ENCODE measurements at places on chromosomes 2 and 18.

DNA sequence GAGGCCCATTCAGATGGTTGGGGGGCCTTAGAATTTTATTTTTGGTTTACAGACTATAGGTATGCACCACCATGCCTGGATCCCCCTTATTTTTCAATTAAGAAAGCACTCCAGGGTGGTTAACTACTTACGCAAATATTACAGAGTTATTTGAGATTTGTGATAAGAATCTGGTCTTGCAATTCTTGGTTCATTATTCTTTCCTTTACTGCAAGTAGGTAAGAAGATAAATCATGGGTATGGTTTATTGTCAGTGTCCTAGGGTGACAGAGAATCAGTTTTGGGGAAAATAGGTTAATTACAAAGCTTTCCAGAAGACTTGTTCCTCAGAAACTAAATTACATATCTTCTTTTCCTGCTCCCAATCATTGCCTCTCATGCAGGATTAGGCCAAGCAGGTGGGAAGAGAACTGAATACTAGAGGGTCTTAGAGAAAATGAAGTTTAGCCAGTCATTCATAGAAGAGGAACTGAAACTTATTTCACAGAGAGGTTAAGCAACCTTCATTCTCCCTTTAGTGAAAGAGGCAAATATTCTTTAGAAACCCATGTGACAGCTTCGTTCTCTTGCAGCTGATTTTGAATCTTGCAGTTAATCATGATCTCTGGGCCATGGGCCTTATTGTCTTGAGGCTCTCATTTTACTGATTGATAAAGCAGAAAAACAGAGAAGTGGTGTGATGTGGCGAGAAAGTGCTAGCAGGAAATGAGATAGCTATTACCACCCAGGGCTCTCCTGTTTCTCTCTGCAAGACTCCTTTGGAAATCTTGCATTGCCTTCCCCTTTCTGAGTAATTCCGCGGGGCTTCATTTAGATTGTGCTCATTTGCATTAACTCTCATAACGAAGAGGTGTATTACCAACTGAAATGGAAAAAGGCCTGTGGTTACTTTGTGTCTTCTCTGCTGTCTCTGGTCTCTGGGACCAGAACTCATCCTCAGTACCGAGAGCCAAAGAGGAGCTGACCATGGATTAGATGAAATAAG is 44.8 kb upstream of the ARHGAP25 start:
- DNase-seq: no peak

- no peak for DNase-seq
Measured at GRCh38 chr2:176677746-176678265, 408.6 kb downstream of the MTX2 start.

DNA sequence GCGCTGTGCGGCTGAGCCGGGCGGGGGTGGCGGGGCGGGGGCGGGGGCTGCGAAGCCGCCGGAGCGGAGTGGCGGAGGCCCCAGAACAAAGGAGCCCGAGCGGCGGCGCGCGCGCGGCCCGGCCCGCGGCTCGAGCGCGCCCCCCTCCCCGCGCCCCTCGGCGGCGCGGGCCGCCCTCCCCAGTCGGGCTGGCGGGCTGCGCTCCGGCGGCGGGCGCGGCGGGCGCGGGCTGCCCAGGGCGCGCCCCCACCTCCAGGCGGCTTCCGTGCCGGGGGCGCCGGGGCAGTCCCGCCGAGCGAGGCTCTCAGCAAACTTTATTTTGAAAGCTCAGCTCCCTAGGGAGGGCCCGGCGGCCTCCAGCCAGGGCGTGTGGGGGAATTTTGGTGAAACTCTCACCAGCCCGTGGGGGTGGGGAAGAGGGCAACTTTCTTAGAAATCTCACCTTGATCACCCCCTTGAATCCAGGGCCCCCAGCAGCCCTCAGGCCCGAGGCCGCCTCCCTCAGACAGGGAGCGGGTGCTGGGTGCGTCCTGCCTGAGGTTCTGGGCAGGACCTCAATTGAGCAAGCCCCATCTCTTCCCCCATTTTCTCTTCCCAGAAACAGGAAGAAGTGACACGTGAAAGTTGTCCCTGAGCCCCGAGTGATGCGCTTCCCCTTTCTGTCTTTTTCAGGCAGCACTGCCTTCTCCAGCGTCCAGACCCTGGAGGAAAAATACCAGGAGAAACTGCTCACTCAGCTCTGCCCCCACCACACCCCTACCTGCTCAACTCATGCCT is 786 bp downstream of the TET3 start:
- DNase-seq: peak; percentile 37

GRCh38 chr2:217204358-217204757 is 344.5 kb upstream of the TNP1 start:
- no peak for DNase-seq

DNA sequence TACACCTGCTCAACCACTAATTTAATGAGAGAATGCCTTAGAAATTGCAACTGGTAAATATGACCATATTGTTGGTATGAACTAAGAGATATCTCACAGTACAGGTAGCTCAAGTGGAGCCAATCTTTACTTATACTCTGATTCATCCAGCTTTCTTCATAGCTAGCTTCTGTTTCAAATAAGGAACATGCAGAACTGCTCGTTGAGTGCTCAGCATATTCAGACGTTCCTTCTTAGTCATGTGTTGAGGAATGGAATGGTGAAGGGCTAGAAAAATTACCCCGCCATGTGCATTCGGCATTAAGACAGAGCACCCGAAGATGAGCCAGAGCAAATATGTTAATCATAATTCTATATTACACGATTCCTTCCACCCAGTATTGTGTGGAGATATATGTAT is 144.0 kb upstream of the VRK2 start:
- no peak for DNase-seq

GRCh38 chr2:10208736-10209135 is 86.2 kb downstream of the RRM2 start:
- DNase-seq: no peak

GRCh38 chr2:236321415-236321814 is 57.2 kb upstream of the ASB18 start:
- DNase-seq: no peak

- DNase-seq: peak; percentile 37
Measured at GRCh38 chr18:62187543-62188510, 772 bp downstream of the RELCH start.

DNA sequence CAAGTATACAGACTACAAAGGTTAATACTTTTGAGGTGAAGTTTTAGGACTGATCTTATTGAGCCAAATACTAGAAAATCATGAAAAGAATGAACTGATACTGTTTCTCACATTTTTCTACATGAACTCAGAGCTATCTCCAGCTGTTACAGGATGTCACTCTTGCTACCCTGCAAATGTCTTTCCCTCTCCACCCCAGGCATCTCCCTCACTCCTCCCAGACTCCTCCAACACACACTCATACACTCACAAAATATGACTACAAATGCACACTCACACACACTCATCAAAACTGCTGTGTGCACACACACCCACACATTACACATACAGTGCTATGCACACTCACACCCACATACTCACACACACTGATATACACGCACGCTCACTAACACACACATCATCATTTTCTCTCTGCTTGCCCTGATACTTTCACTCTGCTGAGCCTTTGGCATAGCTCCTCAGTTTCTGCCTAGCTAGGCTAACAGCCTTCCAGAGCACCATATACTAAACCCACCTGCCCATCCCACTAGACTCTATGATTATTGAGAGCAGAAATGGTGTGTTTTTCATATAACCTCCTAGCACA is 273.3 kb downstream of the CD226 start:
- DNase-seq: no peak

DNA sequence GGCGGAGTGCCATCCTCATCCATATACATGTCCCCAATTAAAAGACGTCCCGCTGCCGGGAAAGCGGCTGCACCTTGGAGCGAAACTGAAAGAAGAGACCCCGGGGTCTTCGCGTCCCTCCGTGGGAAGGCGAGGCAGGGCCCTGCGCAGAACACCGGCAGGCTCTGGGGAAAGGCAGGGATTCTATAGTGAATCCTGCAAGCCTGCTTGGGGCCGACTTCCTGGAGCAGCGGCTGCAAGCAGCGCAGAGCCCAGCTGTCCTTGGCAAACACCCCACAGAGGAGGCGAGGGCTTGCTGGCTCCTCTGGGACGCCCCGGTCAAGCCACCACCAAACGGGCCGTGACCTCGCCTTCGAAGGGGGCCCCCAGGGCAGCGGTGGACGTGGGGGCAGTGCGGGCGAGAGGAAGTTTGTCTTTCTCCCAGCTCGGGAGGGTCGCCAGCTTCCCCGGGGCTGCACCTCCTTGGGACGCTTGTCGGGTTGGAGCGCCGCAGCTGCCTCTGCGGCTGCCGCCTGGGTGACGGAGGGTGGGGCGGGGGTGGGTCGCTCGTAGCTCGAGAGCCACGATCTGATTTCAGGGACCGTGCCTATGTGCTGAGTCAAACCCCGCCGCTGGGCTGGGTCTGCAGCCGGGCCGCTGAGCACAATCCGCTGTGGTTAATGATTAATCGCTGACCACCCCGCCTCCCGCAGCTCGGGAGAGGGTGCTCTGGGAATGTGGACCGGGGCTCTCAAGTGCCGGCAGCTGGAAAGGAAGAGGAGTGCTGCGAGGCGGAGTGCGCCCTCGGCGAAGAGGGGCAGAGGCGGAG is 486 bp upstream of the GPR39 start:
- peak; percentile 86 for DNase-seq

DNA sequence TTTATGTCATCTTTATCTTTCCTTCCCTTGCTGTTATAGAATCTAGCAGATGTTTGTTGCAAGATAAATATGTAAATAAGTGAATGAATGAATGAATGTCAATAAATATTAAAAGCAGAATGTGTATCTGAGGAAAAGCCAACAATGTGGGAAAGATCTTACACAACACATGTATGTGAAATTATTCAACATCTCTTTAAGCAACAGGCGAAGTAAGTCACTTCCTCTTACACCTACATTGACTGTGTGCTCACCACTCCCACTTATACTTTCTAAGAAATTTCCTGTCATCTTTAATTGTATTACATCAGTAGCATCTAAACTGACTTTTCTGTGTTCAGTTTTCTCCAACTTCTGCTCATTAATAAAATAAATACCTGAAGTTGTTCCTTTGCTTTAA is 43.0 kb downstream of the RAD51AP2 start:
- no peak for DNase-seq

DNA sequence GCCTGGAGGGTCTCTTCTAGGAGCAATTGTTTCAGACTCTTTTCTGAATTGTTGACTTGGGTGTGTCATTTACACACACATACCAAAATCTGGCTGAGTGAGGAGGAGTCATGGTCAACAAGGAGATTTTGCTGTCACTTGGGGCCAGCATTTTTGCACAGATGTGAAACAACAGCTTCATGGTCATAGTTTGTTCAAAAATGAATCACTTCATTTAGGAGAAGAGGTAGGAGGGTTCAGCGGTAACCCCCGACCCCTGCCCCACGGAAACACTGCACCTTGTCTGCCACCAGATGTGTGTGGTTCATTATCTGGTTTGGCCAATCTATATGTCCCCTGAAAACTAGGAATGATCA is 42.2 kb downstream of the LBH start:
- DNase-seq: no peak

DNA sequence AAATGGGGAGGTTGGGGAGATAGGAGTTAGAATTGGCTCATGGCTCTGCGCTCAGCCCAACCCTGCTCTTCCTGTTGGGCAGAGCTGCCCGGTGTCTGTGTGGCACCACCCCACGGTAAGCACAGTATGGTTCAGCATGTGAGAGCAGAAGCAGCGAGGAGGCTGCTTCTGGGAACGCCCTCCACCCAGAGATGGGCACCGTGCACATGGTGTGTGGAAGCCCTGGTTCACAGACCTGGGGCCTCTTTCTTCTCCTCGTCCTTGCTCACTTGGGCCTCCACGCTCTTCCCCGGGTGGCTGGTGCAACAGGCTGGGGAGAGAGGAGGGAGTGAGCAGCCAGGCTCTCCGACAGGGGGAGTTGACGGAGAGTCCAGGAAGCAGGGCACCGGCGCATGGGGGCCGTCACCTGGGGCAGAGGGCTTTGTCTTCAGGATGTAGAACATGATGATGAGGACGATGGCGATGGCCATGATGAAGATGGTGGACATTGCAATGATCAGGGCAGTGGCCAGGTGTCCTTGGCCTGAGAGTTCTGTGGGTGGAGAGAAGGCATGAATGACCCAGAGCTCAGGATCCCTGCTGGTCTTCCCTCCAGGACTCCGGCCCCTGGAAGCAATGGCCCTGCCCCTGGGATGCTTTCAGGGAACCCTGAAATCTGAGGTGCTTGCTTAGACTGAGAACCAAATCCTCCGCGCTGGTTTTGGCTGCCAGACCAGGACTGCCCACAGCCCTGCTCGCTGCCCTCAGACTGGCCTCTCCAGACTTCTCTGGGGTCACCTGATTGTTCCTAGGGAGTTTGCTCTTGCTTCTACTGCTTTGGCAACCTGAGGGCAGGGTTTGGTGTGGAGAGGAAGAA is 78.3 kb downstream of the EDAR start:
- no peak for DNase-seq

DNA sequence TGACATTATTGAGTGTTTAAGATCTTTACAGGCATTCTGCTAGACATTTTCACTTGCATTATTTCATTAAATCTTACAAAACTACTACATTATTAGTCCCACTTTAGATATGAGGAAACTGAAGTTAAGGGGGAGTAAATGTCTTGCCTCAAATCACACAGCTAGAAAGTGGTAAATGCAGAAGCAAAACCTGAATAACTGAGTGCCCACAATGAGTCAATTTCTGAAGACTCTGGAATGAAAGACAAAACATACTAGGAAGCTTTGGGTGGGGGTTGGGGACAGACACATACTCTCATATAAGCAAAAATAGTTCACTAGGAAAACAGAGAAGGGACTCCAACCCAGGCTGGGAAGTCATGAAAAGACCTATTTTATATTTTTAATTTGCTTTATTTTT is 214.4 kb upstream of the LRATD1 start:
- DNase-seq: no peak

GRCh38 chr2:14806613-14807012 is 174.1 kb downstream of the LRATD1 start:
- no peak for DNase-seq

DNA sequence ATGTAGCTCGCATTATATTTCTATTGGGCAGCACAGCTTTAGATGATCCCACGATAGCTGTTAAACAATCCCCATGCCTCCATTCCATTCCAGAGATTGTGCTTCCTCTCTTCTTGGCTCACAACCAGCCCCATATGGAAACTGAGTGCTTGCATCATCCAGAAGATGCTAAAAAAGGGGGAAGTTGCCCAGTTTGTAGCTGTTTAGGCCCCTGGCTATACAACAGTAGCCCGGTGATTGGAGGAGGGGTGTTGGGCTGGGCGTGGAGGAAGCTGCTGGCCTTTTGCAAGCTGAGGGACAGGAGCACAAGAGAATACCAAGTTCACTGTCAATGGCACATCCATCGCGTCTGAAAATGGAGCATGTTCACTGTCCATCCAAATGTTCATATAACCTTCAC is 360.2 kb downstream of the ALK start:
- no peak for DNase-seq

DNA sequence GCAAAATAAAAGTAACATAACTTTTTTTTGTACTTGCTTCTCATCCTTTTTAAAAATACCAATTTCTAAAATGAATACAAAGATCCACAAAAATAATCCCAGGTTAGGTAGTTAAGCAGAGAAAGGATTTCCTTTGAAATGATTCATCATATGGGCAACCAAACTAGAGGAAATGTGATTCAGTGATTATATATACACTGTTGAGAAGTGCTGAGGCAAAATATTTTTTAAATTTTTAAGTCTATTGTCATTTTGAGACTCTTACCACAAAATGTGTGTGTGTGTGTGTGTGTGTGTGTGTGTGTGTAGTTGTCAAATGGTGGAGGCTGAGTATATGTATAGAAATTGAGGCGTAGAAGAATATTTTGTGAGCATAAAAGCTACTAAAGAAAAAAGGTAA is 1075.3 kb downstream of the LRP1B start:
- DNase-seq: no peak

GRCh38 chr2:148515976-148516375 is 128.6 kb upstream of the EPC2 start:
- DNase-seq: no peak
